Hair follicular keratinocyte (primary cell): ENCODE measurements at places on chromosomes 12 and 14. TPM values are rescaled to one million over a fixed set of nuclear protein-coding genes. Genes with fewer than 3 reads are reported as not detected.

The STYK1 gene
- total RNA-seq, result 1.2 and 2.1 TPM in 2 replicates

The TROAP gene
- total RNA-seq, result 6.7 and 23.1 TPM in 2 replicates

The TAS2R9 gene
- total RNA-seq, result not detected in 2 replicates

The SVOP gene
- not detected in 2 replicates for total RNA-seq

The LRRK2 gene
- 0.38 and 0.39 TPM in 2 replicates for total RNA-seq

The LRP1 gene
- total RNA-seq, result 6.2 and 17.9 TPM in 2 replicates

The PTCSC3 gene
- not detected in 2 replicates for total RNA-seq

The MYO1H gene
- not detected in 2 replicates for total RNA-seq

The GRIN2B gene
- not detected in 2 replicates for total RNA-seq

The SERPINA9 gene
- total RNA-seq, result not detected in 2 replicates

The KLRD1 gene
- total RNA-seq, result not detected in 2 replicates

The NKX2-8 gene
- total RNA-seq, result 0.86 TPM in 1 of 2 replicates, not detected in the other

The GZMH gene
- total RNA-seq, result not detected in 2 replicates

The RPS6KL1 gene
- 2.1 and 3.3 TPM in 2 replicates for total RNA-seq
